GM13977 (cell line): ENCODE measurements at places on chromosomes 16 and 17.

GRCh38 chr16:30354423-30355143 is 525 bp downstream of the CD2BP2 start:
- DNase-seq: no peak

DNA sequence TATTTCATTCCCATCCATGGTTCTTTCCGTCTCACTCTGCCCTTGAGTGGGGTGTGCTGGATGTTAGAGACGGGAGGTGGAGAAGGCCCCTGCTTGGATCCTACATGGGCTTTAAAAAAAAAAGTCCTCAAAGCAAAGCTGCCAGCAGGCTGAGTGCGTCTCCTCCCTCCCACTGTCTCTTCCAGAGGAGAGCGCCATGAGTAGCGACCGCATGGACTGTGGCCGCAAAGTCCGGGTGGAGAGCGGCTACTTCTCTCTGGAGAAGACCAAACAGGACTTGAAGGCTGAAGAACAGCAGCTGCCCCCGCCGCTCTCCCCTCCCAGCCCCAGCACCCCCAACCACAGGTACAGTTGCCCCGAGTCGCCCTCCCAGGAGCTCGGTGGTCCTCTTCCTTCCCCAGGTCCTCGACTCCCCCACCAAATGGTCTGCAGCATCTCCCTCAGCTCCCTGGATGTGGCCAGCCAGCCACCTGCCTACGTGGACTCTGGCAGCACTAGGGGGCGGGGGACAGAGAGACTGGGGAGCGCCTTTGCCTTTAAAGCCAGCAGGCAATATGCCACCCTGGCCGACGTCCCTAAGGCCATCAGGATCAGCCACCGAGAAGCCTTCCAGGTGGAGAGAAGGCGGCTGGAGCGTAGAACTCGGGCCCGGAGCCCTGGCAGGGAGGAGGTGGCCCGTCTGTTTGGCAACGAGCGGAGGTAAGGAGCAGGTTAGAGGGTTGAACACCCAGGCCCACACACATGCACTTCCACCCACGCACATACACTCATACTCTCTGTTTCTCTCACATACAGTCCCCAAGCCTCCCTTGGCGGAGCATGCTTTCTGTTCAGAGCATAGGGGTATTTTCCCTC is 68.2 kb downstream of the PLD6 start:
- peak; percentile 56 for DNase-seq

- no peak for DNase-seq
These were observed 9.9 kb downstream of the TBX4 start for GRCh38 chr17:61461967-61462718.

DNA sequence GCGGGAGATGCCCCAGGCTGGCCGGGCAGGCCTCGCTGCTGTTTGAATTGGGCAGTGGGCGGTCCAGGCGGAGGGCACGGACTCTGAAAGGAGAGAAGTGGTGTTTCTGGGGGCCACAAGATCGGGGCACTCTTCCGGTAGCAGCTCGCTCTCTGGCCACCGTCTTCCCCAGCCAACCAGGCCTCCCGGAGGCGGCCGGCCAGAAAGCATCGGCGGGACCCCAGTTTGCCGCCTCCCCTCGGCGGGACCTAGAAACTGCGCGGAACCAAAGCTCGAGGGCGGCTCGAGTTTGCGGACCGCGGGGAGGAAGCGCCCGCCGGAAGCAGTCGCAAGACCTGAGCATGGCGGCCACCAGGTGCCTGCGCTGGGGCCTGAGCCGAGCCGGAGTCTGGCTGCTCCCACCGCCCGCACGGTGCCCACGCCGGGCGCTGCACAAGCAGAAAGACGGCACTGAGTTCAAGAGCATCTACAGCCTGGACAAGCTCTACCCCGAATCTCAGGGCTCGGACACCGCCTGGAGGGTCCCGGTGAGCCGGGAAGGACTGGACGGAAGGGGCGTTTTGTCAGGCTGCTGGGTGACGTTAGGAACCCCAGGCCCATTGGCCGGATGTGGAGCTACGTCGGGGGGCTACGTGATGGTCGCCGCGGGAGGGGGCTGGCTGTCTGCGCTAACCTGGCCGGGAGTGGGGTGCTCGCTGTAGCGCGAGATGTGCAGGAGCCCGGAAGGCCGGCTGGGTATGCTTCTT is at the start of gene MRPL58:
MRPL58 (plus strand) TSS at position 325 of the 746 bp plus-strand sequence; CDS start at position 342, 17 bp downstream.
- DNase-seq: peak; percentile 94

GRCh38 chr16:89761304-89761922 is 40.1 kb downstream of the ZNF276 start:
- no peak for DNase-seq

GRCh38 chr16:77761204-77761603 is 27.2 kb upstream of the VAT1L start:
- no peak for DNase-seq

GRCh38 chr16:55487048-55487803 is 8.2 kb downstream of the MMP2 start:
- no peak for DNase-seq

- no peak for DNase-seq
These were observed 69.6 kb upstream of the ZNF750 start for GRCh38 chr17:82909322-82909904.

- DNase-seq: no peak
These were observed 36.2 kb upstream of the CRHR1 start for GRCh38 chr17:45747911-45748310.

DNA sequence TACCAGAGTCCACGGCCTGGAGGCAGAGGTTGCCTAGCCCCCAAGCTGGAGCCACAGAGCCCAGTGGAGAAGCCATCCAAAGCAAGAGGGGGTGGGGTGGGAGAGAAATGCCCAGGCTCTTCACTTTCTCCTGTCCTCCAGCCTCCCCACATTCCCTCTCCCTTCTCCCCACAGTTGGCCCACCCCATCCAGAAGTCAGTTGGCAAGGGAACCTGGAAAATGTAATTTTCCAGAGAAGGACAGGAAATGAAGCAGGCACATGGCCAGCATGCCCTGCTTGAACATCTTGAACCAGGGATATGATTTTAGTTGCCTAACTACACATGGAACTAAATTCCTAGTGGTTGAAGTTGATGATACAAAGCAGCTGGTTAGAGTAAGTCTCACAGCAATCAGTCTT is 73.3 kb upstream of the IRX6 start:
- DNase-seq: no peak
